Peyer's patch (tissue), 4 donors: ENCODE measurements at places on chromosomes 6 and 20. TPM values are rescaled to one million over a fixed set of nuclear protein-coding genes. Genes with fewer than 3 reads are reported as not detected.

The GPSM3 gene
- 11.3 TPM for total RNA-seq

The SLC35F1 gene
- total RNA-seq = 0.40 TPM

The ZC2HC1B gene
- total RNA-seq = not detected

The PLN gene
- total RNA-seq = 6.1 TPM

The HLA-DRB1 gene
- total RNA-seq = 96.6 TPM

DNA sequence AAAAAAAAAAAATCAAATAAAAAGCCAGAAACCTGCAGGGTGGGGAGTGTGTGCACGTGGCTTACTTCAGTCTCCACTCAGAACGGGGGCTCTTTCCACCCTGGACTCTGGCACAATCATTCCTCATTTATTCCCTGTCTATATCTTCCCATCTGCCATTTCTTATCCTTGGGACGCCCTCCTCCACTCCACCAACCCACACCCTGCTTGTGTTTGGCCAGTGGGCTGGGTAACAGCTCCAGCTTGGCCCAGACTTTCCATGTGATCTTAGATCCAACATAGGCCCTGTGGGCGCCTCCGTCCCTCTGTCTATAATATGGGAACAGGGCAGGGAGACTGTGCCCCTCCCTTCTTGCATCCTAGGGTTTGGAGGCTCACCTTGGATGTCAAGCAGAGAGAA lies 68.1 kb downstream of the CD40 start:
- no peak for DNase-seq

GRCh38 chr6:47202644-47203205 lies 107.0 kb downstream of the TNFRSF21 start:
- no peak for DNase-seq

- no peak for DNase-seq
Observed at GRCh38 chr20:10423735-10424134, 10.3 kb downstream of the MKKS start.

DNA sequence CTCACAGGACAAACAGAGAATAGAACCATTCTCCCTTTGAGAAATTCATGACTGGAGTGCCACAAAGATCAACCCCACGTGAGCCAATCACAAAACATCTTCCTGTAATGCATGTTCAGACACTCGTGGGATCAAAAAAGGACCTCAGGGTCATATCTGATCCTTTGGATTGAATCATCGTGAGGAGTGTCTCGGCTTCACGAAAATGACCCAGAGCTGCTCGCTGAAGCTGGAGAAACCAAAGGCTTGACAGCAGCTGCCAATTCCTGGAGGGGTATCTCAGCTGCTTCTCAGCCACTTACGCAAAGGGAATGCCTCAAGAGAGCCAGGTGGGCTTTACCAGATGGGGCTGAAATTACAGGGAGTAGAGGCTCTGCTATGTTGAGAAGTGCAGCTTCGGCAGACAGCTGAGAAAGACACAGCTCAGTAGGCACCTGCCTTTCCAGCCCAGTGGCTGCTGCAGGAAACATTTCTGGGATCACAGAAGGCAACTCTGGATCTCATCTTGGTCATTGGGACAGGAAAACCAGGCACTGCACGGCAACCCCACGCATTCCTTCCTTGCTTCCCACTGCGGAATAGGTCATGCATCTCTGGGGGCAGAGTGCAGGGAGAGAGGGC lies 813.1 kb downstream of the KIF16B start:
- DNase-seq = no peak

DNA sequence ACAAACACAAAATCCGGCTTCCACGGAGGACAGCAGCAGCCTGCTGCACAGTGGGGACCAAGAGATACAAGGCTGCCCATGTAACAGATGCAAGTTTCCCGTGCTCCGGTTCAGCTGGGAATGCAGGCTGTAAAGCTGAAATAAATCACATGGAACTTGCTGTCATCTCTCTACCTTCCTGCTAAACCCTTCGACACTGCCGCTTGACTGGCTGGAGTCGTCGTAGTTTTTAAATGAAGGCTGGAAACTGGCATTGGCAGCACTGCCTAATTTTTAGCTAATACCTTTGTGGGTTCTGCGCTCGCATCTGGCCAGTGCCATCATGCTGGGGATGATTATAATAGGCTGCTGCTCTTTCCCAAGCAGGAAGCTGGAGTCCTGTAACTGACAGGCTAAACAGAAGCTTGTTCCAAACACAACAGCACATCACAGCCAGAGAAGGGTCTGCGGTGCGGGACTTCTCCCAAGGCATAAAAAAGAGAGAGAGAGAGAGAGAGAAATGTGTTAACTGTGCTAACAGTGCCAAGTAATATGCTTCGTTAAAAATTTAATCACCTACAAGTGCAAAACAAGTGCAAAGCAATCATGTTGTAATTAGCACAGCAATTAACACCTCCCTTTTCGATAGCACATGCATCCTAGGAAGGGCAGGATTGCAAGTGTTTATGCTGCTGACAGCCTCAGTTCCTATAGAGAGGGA lies 146.1 kb downstream of the TFAP2A start:
- DNase-seq = no peak

DNA sequence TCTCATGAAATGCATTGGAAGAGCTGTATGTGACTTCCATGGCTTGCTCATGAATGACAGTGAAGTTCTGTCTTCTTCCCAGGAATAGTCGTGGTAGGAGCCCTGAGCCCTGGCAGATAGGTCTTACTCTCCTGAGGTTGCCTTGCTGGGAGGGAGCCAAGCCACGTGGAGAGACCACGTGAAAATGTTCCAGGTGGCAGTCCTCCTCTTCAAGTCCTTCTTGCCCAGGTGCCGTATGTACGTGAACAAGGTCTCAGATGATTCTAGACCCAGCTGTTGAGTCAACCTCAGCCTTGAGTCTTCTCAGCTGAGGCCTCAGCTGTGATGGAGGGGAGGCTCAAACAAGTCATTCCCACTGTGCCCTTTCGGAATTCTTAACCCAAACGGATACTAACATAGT lies 192.4 kb upstream of the PRDM1 start:
- DNase-seq = no peak

- no peak for DNase-seq
Observed at GRCh38 chr20:21520702-21521595, 7.1 kb upstream of the NKX2-2 start.

GRCh38 chr20:50202677-50203076 lies 12.0 kb downstream of the CEBPB start:
- DNase-seq = peak; percentile 38

GRCh38 chr6:158475344-158476302 lies 84.3 kb upstream of the TMEM181 start:
- peak; percentile 49 for DNase-seq
